ENCODE measurements at places on chromosomes 6 and 20. TPM values are rescaled to one million over a fixed set of nuclear protein-coding genes. Genes with fewer than 3 reads are reported as not detected.

The KHDC3L gene
- not detected for total RNA-seq

The GJA10 gene
- not detected for total RNA-seq

The CLVS2 gene
- not detected for total RNA-seq

The NFATC2 gene
- not detected for total RNA-seq

The PGBD1 gene
- 5.5 TPM for total RNA-seq

The CFAP206 gene
- total RNA-seq, result 0.29 TPM

The PRR18 gene
- not detected for total RNA-seq

The DPPA5 gene
- not detected for total RNA-seq

The SEL1L2 gene
- total RNA-seq, result not detected

The CSNK2B gene
- 300 TPM for total RNA-seq

The SLC2A10 gene
- total RNA-seq, result 41.8 TPM

The FAXC gene
- 8.6 TPM for total RNA-seq

The MYBL2 gene
- total RNA-seq, result 38.9 TPM

The PNLDC1 gene
- total RNA-seq, result 0.18 TPM

Data from myometrial cell (primary cell).